DMS153 (cell line): ENCODE measurements at places on chromosomes 5 and 9.

GRCh38 chr9:441126-441525 is 226.5 kb downstream of the DOCK8 start:
- DNase-seq = no peak

- DNase-seq = no peak
These were observed 259.0 kb upstream of the IRX1 start for GRCh38 chr5:3336666-3337065.

DNA sequence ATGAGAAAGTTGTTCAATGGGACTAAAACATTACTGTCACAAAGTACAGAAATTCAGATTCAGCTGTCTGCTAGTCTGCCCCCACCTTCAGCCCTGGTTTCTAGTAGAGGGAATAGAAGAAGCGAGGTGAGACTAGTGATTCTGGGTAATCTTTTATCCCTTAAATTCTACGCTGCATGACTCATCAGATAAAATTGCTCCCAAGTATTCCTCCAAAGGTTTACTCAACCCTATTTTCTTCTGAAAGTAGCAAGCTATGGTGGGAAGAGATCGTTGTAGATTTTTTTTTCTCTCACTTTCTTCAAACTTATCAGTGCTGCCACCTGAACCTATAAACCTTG is 318.9 kb upstream of the RIOK2 start:
- DNase-seq = no peak

GRCh38 chr5:40853632-40854192 is 12.5 kb downstream of the CARD6 start:
- DNase-seq = no peak

DNA sequence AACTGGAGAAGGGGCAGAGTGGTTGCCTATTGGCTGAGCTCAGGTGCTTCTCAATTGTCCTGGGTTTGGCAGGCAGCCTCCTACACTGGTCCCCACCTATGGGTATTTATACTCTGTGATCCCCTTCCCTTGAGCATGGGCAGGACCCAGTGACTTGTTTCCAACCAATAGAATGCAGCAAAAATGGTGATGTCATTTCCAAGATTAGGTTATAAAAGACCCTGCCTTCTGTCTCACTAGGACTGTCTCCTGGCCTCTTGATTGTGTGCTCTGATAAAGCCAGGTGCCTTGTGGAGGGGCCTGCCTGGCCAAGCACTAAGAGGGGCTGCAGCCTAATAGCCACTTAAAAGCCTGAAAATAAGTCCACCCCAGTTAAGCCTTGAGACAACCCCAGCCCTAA is 76.1 kb downstream of the MSX2 start:
- no peak for DNase-seq

- DNase-seq = no peak
These were observed 241.7 kb downstream of the DOCK8 start for GRCh38 chr9:456365-456764.
